ENCODE measurements at places on chromosomes 7 and 10.

GRCh38 chr7:30923009-30923773 lies 11.5 kb downstream of the AQP1 start:
- DNase-seq, result no peak

GRCh38 chr7:96314402-96315124 lies 7.3 kb downstream of the SLC25A13 start:
- DNase-seq, result no peak

GRCh38 chr7:94030634-94031033 lies 26.5 kb upstream of the BET1 start:
- no peak for DNase-seq

- DNase-seq, result no peak
These were observed 12.5 kb downstream of the ADK start for GRCh38 chr10:74163319-74164068.

All from anterior cingulate cortex (tissue), 58 donors.